ENCODE measurements at places on chromosomes 7 and 10.
A peak's percentile ranks its signal among the peaks of the same experiment; 100 is the strongest.

DNA sequence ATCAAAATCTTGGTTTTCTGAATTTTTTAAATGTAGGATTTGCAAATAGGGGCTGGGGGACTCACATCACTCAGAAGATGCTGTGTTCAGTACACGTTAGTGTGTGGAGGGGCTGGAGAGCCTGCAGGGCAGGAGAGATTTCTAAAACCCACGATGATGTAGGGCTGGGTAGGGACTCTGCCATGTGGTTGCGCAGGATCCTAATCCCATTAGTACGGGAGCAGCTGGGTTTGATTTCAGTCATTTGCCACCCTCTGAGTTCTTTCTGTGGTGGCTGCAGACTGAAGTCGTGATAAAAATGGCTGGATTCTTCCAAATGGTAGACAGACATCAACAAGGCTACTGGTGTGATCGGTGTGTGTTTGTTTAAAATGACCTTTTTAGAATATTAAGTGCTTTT, 14.2 kb upstream of the GET4 start:
- no peak for DNase-seq

DNA sequence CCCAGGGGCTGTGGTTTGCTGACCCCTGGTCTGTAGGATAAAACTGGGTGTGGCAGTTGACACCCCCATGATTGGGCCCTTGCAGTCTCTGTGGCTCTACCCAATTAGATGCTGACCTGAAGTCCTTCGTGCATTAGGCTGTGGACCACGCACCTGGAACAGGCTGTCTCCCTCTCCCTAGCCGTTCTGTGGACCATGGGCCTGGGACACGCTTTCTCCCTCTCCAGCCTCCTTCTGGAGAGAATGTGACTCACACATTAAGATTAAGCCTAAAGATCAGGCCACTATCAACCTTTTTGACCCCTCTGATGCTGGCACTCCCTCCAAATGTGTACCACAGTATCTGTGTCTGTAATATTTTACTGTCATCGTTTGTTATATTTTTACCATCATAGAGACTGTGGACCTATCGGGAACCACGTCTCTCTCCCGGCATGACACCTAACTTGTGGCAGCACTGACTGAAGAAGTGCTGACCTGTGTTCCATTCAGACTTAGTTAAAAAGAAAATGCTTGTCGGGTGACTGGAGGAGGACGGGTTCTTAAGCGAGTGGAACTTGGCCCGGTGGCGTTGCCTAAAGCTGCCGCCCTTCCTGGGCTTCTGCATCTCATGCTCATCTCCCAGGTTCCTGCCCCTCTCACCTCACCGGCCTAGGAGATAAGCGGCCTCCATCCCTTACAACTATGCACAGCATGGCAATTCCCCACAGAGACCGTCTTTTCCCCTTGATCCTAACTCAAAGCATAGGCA, 92.8 kb downstream of the WDR37 start:
- DNase-seq: no peak

DNA sequence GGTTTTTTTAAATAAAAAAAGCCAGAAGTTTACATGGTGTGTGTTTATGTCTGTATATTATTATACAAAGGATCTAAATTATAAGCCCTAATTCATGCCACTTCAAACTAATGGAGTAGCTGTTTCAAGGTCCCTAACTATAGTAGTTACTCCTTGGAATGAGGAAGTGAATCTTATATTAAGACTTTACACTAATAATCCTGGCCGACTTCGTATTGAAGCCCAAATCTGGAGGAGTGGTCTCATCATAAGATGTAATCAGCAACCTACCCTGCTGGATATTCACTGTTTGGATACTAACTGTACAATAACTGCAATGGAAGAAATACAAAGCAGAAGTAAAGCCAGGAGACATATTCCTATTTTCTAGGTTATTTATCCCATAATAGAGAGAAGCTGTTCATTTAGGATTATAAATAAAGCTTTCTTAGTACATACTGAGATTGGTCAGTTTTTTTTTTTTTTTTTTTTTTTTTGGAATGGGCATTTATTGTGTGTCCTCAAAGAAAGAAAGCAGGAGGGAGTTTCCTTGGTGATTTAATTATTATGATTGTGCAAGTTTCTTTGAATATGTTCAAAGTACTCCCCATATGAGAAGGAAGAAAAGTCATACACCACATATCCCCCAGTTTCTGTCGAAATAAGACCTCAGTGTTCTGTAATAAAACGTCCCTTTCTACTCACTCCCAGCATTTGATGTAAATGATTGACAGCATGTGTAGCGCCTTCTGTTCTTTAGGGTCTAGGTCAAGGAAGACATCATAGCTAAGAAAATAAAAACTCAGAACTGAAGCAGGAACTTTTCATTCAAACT, 397.8 kb downstream of the EXOC4 start:
- DNase-seq: no peak

DNA sequence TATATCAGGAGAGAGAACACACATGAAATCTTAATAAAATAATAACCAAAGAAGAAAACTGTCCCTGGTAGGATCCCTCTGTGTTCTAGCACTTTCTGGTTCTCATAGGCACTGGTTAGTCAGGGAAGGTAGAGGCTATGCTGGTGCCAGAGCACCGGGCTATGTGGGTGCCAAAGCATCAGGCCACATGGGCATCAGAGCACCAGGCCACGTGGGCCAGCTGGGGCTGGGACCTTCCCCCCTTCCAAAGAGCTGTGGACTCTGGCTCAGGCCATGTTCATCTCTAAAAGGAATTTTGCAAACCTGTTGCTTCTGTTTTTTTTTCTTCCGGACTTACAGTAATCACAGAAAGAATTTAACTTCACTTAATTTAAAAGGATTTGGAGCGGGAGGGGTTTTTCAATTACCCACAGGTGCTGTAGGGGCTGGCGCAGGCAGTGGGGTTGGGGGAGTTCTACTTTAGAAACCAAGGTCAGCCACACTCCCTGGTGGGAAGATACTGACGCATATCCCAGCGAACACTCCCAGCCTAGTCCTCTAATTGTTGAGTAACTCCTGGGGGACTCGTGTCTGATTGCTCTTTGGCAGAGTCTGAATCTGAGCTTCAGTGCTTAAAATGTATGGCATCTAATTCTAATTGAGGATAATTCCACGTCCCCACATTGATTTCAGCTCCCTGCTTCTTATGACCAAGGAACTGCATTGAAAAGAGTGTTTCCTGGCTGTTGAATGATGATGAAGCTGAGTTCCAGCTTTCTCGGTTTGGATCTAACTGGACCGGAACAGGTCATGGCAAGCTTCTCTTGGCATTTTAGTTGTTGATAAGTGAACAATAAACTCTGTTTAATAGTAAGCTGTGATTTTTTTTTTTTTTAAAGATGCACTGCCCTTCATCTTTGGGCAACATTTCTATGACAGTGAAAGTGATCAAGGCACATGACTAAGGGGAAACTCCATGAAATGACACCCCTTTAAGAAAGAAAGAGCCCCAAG, 110.7 kb upstream of the FZD8 start:
- DNase-seq: no peak

GRCh38 chr7:117476557-117477215, 3.1 kb upstream of the CFTR start:
- no peak for DNase-seq

DNA sequence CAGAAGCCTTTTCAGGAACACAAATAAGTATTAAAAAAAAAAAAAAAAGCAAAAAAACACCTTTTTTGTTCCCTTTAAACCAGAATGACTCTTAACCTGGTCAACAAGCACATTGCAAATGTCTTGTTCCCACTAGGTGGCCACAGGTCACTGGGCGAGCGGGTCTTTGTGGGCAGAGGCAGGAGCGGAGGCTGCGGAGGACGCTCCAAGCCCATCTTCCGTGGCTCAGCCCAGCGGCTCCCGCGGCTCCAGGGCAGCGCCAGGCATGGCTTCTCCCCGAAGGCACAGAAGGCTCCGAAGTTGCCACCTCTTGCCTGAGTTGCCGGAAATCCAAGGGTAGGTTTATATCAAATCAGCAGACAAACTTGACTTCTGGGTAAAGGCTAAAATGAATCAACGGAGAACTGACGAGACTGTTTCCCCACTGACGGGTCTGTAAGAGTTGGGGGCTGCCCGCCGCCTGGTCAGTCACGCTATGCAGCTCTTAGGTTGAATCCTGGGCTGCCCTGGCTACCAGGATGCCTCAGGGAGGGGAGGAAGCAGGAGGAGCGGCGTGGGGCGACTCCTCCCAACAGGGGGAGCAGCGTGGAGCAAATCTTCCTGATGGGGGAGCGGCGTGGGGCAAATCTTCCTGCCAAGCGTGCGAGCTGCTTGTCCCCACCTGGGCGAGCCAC, 144.5 kb downstream of the PTPRN2 start:
- DNase-seq: no peak

- peak; percentile 99 for DNase-seq
These were observed at the start of gene GSTO2 for GRCh38 chr10:104268713-104269645. GSTO2 (plus strand) TSS chr10:104269184; CDS start chr10:104274916, 5,732 bp downstream.

DNA sequence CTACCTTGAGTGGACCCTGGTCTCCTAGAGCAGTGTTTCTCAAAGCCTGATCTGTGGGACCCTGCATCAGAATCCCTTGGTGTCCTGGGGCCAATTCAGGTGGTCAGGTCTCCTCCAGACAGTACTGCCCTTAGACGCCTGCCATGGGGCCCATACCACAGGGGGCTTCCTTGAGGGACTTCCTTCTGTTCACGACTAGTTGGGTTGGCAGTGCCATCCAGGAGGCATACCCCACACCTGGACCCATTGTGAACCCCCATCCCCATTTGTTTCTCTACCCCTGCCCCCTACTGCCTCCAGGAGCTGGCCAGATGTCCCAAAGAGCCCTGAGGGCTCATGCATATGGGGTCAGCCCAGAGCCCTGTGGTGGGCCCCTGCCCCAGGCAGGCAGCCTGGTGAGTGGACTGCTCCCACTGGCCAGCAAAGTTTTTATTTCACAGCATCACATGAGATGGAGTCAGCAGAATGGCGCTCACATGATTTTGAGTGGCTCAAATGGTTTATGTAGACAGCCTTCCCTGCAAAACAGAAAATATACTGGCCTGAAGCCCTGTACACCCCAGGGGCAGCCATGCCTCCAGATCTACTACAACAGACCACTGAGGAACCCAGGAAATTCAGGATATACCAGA, 259.9 kb upstream of the ZMIZ1 start:
- DNase-seq: no peak

GRCh38 chr7:116433246-116433645, 66.3 kb upstream of the CAV2 start:
- no peak for DNase-seq

GRCh38 chr10:86918022-86918471, 39.4 kb downstream of the MMRN2 start:
- no peak for DNase-seq

DNA sequence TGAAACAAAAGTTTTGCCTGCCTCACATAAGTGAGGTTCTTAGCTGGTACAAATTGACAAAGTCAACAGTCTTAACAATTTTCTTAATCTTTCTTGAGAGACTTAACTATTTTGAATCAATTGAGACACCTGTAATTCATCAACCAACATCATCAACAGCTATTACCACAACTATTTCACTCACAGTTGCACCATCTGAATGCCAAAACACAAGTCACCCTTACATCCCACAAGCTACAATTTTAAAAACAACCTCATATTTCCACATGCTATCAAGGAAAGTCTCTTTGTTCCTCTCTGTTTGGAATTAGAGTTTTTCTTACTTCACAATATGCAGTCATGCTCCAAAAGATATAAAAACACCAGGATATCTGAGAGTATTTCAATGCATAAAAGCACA, 4.9 kb downstream of the SMURF1 start:
- DNase-seq: no peak

DNA sequence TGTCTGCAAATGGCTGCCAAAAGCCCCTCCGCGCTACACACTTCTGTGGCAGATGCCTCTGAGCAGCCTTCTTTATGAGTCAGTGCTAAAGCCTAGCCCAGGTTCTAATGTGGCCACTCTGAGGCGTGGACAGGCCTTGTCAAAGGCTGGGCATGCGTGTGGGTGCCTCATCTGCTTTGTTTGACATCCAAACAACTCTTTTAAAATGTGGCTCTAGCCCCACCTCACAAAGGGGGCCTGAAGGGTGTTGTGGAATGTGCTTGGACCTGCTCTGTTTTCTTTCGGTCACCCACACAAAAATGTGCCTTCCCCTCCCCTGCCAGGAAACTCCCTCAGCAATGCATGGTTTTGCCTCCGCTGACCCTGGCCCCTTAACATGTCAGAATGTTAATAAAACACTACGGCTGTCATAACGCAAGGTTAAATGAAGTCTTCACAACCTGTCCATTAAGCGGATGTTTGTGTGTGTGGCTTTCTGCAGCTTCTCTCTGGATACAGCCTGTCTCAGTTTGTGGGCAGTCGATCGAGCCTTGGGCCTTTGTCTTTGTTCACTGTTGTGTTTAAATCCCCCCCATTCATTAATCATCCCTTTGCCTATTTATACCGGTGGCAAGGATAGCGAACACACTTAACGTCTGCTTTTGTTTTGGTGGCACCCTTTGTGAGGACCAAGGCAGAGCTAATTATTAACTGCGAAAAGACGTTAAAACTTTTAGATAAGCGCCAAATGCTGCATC, 718.9 kb downstream of the LRMDA start:
- no peak for DNase-seq

- DNase-seq: no peak
These were observed 9.5 kb downstream of the CPED1 start for GRCh38 chr7:120997882-120998474.

- DNase-seq: no peak
These were observed 932.4 kb upstream of the LRRTM3 start for GRCh38 chr10:65993451-65993850.

- DNase-seq: no peak
These were observed 561.9 kb upstream of the GHITM start for GRCh38 chr10:83577421-83577820.

GRCh38 chr10:120433141-120433540, 23.9 kb upstream of the PLPP4 start:
- no peak for DNase-seq

- DNase-seq: no peak
These were observed 85.5 kb downstream of the WDR37 start for GRCh38 chr10:1141701-1142100.

DNA sequence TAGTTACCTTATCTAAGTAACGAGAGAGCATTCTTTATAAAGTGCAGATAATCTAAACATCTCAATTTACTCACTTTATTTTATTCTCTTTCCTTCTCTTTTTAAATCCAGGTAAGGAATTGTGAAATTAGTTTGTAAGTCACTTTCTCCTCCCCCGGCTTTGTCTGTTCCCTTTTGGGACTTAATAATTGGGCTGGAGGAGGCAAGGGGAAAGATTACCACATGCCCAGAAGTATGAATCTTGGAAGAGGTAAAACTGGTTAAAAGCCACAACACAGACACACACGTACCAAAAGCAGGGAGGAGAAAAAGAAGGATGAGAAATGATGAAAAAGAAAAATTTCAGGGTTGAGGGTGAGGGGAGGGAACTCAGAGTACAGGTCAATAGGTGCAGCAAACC, 63.3 kb upstream of the LRRC17 start:
- DNase-seq: no peak

DNA sequence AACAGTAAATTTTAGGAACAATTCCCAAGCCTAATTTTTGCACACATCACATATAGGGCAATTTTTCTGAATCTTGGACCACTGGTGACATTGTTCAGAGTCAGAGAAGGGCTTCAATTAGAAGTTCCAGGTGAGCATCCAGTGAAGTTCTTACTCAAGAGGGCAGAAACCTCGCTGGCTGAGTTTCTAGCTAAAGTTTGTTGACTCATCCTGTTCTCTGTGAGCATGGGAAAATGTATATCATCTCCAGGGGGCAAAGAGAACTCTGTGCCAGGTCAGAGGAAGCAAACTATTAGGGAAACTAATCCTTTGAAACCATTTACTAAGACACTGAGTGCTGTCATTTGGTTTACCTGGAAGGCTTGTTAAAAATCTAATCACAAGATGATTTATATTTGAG, 695.6 kb upstream of the IGFBP3 start:
- DNase-seq: no peak
